ENCODE measurements at places on chromosomes 11 and 22. TPM values are rescaled to one million over a fixed set of nuclear protein-coding genes. Genes with fewer than 3 reads are reported as not detected.

- no peak for DNase-seq
These were observed 26.0 kb downstream of the FDX1 start for GRCh38 chr11:110455718-110456117.

DNA sequence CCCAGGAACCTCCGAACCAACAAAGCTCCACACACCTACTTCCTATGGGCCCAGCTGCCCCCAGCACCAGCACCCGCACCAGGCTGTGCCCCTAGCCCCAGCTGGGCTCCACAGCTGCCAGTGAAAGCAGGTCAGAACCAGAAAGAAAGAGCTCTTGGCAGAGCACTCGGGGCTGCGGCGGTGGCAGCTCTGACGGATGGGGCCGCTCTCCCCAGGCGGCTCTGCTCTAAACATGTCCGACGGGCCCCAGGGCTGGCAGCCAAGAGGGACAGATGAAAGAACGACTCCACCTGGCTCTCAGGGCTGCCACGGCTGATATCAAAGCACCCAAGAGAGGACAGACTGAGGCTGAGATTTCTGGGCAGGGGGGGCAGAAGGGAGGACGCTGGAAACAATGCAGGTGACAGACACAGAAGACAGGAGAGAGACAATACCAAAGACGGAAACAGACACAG lies 25.7 kb downstream of the LRFN4 start:
- no peak for DNase-seq

DNA sequence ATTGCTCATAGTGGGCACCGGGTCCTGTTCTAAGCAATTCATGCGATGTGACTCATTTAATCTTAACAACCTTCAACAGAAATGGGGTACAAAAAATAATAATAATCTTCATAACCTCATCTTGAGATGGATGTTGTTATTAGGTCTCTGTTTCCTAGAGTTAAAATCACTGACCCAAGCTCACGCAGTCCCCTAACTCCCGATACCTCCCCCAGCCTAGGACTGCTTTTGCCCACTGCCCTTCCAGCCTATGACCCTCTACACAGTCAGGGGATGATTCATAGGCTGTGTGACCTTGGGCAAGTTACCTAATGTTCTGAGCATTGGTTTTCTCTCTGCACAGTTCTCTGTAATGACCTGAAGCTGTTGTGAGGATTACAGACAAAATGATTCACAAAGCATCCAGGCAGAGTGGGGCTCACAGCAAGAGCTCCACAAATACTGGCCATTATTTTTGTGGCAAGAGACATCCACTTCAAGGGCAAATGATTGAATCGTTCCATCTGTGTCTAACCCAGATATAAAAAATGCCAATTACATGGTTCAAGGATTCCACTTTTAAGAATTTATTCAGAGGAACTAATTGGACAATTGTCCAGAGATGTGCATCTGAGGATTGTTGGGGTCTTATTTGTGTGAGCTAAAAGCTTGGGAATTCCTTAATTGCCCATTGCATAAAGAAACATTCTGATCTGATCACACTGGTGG lies 20.0 kb downstream of the MTFP1 start:
- DNase-seq, result no peak

- DNase-seq, result no peak
These were observed 10.0 kb downstream of the KCNA4 start for GRCh38 chr11:30006876-30007275.

- DNase-seq, result no peak
These were observed 397 bp upstream of the CD44 start for GRCh38 chr11:35138606-35138942.

DCDC1 gene
- total RNA-seq, result not detected

DNA sequence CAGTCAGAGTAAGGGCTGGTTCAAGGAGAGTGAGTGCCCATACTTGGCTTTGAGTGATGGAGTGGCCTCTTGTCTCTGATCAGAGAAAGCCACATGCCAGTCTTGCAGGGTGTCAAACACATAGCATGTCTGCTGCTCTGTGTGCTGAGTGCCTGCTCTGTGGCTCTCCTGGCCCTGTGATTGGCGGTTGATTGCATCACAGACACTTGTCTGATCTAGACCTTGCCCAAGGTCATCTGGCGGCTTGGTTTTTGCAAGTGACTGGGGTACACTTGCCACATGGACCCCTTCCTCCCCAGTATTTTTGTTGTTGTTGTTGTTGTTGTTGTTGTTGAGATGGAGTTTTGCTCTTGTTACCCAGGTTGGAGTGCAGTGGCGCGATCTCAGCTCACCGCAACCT lies 10.3 kb downstream of the OSBP2 start:
- no peak for DNase-seq

SOX6 gene
- total RNA-seq, result not detected

DNA sequence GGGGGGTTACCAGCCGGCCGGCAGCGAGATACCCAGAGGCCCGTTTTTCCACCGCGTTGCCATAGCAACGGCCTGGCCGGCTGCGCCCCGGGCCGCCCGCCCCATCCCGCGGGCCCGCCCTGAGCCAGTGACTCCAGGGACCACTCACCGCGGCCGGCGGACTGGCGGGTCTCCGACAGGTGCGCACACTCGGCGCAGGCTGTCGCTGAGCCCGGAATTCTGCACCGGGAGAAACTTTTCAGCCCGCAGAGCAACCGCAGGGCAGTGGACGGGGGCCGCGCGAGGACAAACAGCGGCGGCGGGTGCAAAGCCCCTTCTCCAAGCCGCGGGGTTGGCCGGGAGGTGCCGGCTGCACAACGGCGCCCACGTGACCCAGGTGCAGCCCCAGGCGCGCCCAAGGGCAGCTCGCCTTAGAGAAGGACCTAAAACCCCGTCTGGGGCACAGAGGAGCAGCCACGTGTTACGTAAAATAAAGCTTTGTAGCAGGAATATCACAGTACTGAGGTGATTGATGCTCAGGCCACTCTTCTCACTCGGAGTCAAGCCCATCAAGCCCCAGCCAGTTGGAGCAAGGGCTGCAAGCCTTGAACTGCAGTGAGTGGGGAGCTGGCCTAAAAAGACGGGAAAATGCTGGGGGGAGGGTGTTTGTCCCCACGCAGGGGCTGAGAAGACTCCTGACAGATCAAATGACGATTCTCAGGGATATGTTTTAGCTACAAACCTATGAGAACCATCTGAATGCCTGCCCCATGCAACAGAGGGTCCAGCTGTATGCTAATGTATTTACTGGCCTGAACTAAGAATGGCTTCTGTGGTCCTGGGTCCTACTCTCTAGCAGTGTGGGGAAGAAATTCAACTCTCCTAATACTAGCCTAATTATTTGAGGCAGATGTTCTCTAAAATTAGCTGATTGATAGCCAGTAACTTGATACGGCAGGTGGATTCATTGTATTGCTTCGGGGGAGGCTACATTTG lies at the start of gene STK33:
STK33 (minus strand) TSS at position 294 of the 975 bp plus-strand sequence. CDS start 119,323 bp downstream, outside the sequence.
- DNase-seq, result no peak

SYT7 gene
- total RNA-seq, result 23.2 TPM

RPS25 gene
- total RNA-seq, result 931 TPM

DNA sequence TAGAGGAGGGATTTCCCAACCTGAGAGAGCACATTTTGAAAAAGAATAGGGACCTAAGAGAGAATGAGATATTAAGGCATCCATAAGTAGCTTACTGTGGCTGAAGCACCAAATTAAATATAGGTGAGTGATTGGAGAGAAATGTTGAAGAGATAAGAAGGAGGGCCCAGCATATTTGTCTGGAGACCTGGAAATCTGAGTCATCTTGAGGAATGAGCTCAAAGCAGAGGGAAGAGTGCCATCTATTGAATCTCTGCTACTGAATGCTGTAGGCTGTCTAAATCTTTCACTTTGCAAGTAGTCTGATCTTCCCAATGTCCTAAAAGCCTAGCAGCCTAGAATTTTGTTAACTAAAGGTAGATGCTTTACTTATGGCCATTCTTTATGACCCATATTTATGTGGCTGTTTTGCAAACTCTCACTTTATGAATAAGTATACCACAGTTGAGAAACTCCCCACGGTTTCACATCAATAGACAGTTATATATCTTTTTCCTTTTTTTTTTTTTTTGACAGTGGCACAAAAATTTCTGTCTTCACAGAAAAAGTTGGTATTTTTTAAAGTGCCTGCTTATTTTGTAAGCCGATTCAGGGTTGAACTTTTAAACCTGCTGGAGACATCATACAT lies 2093.5 kb downstream of the LRRC4C start:
- peak; percentile 75 for DNase-seq

DNA sequence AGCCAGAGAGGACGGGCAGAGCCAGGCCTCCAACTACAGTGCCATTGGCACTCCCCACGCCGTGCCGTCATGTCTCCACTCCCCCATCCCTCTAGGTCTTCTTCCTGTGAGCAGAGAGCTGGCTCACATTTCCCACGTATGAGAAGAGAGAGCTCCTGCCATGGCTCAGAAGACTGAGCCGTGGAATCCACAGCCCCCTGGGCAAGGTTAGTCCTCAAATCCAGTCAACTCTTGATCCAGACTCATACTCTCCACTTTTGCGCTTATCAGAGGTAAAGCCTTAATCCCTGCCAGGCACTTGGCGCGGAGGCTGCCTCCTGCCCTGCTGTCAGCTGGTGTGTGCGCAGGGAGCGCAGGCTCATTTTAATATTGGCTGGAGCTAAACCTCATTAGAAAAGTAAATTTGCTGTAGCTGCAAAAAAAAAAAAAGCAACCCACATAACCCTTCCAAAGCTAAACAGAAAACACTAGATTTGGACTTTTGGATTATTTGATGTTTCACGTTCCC lies 4.7 kb downstream of the B3GAT1 start:
- no peak for DNase-seq

- peak; percentile 14 for DNase-seq
These were observed 16.3 kb upstream of the C11orf87 start for GRCh38 chr11:109405671-109406070.

GRAMD4 gene
- total RNA-seq, result 18.9 TPM

- DNase-seq, result no peak
These were observed 979 bp downstream of the SMIM38 start for GRCh38 chr11:69156673-69157155.

GRCh38 chr11:102843489-102843888 lies at the start of gene MMP3:
Gene MMP3, minus strand, starts transcription at chr11:102843609. Its CDS starts 63 bp downstream, at chr11:102843546.
- peak; percentile 73 for DNase-seq

- no peak for DNase-seq
These were observed 380.9 kb downstream of the TBC1D22A start for GRCh38 chr22:47143249-47143938.

- DNase-seq, result no peak
These were observed 29.7 kb upstream of the TMPRSS4 start for GRCh38 chr11:118046964-118047700.

EFCAB6 gene
- total RNA-seq, result 1.2 TPM

SLC5A4 gene
- not detected for total RNA-seq

TRMU gene
- 63.6 TPM for total RNA-seq

GRCh38 chr11:11813288-11813962 lies 28.3 kb upstream of the USP47 start:
- peak; percentile 80 for DNase-seq

- DNase-seq, result peak; percentile 62
These were observed 29.4 kb downstream of the GUCD1 start for GRCh38 chr22:24525416-24526037.

- DNase-seq, result no peak
These were observed 105.7 kb downstream of the DBX1 start for GRCh38 chr11:20054584-20054983.

Data from PC-3 (cell line).